ENCODE measurements at places on chromosomes 12 and 14. TPM values are rescaled to one million over a fixed set of nuclear protein-coding genes. Genes with fewer than 3 reads are reported as not detected.
A peak's percentile ranks its signal among the peaks of the same experiment; 100 is the strongest.

GRCh38 chr12:21797539-21797938 is 23.0 kb upstream of the KCNJ8 start:
- DNase-seq: no peak

Gene DAO
- 0.58 TPM for polyA plus RNA-seq

- no peak for DNase-seq
Observed at GRCh38 chr12:62458626-62459025, 8.0 kb upstream of the MON2 start.

Gene TAC3
- 0.80 TPM for polyA plus RNA-seq

DNA sequence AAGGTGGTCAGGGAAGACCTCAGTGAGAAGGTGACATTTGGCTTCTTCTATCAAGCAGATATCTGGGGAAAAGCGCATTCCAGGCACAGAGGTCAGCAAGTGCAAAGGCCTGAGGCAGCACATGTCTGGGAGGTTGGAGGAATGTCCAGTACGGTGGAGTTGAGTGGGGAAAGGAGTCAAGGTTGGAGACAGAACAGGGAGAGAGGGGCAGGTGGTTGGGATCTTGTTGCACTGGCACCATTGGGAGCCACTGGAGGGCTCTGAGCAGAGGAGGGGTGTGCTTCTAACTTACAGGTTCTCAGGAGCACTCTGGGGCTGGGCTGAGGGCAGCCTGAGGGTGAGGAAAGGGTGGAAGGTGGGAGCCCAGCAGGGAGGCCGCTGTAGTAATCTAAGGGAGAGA is 52.1 kb downstream of the EID3 start:
- no peak for DNase-seq

Gene RPS6KL1
- polyA plus RNA-seq: 0.91 TPM

Gene LTBP2
- 2.3 TPM for polyA plus RNA-seq

Gene RNASE7
- 0.55 TPM for polyA plus RNA-seq

- no peak for DNase-seq
Observed at GRCh38 chr12:19138551-19138950, 9.0 kb downstream of the PLEKHA5 start.

Gene CLEC9A
- polyA plus RNA-seq: 0.76 TPM

Gene TRHDE
- polyA plus RNA-seq: 26.8 TPM

DNA sequence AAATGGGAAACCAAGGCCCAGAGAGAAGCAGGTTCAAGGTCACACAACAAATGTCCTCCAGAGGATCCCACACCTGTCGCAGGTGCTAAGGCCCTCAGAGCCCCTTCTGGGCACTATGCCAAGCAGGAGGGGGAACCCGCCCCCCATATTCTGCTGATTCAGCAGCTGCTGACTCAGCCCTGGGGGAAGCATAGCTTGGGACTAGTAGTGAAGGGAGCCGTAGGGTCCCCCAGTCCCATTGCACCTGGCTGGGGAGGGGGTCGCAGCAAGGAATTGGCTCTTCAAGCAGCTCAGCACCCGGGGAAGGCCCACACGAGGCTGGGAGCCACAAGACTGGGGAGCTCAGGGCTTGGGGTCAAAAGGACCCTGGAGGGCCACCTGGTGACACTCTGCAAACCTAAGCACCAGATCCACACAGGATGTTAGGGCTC is 1.0 kb downstream of the RASAL1 start:
- no peak for DNase-seq

- no peak for DNase-seq
Observed at GRCh38 chr14:57487771-57488170, 5.9 kb downstream of the CCDC198 start.

- no peak for DNase-seq
Observed at GRCh38 chr12:24952389-24952788, 3.5 kb upstream of the BCAT1 start.

DNA sequence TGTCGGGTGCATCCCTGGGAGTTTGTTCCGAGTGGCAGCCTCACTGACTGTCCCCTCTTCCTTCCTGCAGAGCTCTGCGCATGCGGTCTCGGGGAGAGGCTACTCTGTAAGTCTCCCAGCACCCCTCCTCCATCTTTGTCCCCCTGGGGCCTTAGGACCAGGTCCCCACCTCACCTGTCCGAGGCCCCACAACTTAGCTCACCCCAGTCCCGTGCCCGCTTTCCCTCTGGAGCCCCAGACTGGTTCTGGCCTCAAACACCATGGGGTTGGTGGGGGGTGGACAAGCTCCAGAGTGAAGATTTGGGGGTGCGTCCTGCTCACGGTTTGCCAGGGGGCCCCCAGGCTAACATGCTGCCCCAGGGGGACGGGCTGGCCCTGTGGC is 37.9 kb downstream of the FBRSL1 start:
- no peak for DNase-seq

Gene C12orf54
- polyA plus RNA-seq: 0.60 TPM

DNA sequence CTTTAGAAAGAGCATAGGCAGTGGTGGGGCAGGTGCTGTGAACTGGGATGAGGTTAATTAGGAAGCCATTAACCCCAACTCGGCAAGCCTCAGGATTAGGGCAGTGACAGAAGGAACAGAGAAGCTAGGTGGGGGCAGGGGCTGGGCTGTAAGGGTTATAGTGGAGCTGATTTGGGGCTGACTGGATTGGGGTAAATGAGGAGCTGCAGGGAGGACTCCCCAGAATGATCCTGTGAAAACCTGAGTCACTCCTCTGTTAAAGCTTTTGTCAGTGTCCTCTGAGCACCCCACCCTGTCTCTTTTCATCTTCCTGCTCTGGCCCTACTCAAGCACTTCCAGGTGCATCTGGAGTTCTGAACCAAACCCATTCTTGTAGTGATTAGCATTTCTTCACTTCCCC is 4.4 kb downstream of the KLC1 start:
- no peak for DNase-seq

DNA sequence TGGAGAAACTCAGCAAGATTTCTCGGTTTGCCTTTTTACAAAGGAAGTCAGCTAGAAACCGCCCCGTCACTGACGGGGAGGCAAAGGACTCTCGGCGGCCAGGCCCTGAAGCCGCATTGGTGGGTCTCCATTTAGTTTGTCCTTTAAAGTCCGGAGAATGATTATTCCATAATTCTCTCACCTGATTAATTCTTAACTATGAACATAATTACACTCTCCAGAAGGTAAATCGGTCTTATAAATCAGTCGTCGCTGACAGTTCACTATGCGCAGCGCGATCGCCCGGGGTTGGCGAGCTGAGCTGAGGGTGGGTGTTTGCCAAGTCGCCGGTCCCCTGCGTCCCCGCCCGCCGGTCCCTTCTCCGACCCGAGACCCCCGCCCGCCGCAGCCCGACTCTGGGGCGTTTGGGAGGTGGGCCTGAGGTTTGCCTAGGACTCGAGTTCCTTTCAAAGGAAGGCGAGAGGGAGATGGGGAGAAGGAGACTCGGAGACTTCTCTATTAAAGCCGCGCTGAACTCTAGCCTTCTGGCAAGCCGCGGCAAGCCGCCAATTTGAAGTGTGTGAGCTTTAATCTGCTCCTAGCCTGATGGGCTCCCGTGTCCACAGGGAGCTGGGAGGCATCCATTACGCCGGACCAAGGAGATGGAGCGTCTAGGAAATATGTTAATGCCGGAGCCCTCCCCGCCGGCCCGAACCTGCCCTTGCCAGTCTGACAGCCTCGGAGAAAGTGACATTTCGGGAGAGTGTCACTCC is 392.9 kb downstream of the NOVA1 start:
- peak; percentile 53 for DNase-seq

DNA sequence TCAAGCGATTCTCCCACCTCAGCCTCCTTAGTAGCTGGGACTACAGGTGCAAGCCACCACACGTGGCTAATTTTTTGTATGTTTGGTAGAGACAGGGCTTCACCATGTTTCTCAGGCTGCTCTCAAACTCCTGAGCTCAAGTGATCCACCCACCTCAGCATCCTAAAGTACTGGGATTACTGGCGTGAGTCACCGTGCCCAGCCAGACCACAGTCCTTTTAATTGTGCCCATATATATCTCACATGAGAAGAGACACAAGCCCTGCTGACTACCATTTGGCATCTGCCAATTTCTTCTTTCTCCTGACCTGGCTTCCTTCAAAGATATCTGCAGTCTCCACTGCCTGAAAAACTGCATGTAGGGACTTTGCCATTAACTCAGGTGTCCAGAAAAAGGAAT is 142.5 kb downstream of the DPY19L2 start:
- DNase-seq: no peak

DNA sequence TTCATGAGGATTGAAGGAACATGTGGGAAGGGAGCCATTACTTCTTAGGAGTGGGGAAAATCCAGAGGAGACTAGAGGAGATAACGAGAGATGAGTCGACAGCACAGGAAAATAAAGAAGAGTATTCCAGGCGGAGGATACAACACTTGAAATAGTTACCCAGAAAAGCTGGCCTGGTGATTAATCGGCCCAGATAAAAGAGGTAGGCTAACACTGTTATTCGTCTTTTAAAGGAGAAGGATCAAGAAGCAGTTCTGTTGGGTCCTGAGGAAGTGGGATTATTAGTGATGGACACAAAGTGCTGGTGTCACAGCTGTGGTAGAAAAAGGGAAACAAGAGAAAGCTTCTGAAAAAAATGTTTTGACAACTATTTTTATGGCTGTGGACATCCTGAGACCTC is 425.3 kb downstream of the ZFP36L1 start:
- no peak for DNase-seq

DNA sequence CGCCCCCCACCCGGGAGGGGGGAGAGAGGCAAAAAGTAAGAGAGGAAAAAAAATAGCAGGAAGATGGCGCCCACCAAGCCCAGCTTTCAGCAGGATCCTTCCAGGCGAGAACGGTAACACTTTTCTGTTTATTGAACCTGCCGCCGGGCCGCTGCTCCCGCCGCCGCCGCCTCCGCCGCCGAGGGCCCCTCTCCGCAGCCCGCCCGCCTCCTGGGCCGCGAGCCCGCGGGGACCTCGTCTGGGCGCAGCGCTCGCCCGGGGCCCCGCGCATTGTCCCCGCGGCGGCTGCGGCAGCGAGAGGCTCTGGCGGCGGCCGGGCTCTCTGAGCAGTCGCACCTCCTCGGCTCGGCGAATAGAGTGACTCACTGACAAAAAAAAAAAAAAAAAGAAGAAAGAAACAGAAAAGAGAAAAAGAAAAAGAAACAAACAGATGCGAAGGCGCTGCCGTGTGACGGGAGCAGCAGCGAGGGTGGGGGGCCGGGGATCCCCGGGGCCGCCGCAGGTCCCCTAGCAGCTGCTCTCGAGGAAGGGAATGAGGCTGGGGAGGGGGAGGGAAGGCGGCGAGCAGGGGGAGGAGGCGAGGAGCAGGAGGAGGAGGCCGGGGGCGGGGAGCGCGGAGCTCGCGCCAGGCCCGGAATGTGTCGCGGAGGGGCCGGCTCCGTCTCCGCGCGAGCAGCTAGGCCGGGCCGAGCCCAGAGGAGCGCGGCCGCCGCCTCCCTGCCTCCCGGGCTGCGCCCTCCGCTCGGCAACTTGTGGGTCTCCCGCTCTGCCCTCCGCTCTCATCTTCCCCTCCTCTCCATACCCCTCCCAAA is 781 bp downstream of the NPAS3 start:
- peak; percentile 81 for DNase-seq

DNA sequence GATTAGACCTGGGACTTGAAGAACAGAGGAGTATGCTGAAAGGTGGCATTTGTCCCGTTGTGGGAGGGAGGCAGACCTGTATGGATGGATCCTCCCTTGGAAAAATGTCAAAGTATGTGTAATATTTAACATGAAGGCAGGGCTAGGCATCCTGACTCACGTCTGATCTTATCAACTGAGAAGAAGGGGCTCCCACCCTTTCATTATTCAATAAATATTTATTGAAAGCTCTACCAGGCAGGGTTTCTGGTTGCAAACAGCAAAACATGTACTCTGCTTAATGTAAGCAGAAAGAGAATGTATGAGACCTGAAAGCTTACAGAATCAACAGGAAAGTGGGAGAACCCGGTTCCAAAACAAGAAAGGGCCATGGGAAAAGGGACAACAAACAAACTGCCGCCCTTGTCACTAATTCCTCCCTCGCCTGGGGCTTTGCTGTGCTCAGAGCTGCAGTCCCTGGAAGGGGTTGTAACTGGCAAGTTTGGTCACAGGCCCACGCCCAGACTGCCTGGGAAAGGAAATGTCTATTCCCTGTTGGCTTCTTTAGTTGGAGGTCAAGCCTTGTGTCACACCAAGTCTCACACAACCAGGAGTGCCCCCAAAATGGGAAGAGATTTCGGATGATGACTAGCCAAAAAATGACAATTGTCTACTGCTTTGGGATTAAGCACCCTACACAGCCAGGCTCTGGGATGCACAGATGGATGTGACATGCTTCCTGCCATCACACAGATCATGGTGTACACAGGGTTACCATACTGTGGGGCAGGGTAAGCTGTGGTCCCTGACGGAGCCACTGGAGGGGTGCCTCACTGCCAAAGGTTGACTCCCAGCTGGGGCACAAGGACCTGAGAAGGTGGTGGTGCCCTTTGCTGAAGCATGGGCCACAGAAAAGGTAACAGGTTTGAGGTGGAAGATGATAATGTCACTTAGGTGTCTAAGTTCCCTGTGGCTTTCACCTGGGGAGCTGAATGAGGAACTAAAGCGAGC is 36.8 kb downstream of the RAB35 start:
- DNase-seq: no peak

DNA sequence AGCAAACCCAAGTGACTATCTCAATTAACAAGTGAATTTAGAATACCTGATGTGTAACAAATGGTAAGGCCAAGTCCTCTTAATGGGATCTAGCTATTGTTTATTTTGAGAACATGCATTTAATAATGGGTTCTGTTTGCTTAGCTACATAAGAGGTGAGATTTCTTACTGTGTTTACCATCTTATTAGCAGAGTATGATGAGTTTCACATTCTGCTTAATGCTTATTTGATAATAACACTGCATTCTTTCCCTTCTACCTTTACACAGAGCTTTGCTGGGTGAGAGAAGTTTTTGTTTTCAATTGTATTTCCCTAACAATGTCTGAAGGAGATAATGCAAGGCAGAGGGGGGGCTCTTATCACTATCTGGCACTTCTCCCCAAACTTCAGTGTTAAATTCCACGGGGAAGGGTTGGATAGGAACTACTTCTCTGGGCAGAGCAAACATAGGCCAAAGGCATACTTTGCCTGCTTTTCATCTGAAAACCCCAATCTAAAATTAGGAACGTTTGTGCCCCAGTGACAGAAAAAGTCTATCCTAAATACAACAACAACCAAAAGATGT is 129.0 kb upstream of the ATXN7L3B start:
- no peak for DNase-seq

DNA sequence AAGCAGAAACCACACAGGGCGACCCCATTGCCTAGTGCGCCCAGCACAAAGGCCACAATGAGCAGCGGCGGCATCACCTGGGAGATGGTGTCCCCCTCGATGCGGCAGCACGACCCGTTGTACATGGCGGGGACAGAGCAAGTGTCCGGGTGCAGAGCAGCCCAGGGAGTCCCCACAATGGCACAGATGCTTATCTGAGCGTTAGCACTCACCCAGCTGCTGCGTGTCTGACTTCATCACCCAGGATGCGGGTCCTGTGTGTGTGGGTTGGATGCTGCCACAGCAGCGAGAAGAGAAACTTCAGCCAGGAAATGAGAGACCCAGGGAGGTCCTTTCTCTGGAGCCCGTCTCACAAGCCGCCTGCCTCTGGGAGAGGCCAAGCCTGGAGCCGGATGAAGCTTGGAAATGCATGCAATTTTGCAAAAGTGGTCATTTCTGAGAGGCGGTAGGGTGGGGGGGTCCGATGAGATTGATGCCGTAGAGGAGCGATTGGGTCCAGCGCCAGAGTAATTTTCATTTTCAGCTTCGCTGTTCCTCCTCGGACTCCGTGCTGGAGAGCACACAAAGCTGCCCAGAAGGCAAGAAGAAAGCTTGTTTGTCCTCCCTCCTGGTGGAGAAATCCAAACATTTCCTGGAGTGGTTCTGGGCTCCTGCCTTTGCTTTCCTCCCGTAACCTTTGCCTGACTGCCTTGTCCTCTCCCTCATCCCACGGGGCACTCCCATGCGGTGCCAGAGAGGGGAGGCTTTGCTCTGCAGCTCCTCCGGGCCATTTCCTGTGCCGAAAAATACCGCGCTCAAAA is at the start of gene HCAR1:
TSS of gene HCAR1 (minus strand) at position 630 of the 800 bp plus-strand sequence. CDS start at position 125, 505 bp downstream.
- peak; percentile 54 for DNase-seq

Gene HECTD4
- 70.7 TPM for polyA plus RNA-seq

All from left kidney (tissue), 8 donors.